ENCODE measurements at places on chromosomes 3 and 15.

- DNase-seq, result no peak
Measured at GRCh38 chr15:47523681-47524475, 193.4 kb upstream of the SEMA6D start.

DNA sequence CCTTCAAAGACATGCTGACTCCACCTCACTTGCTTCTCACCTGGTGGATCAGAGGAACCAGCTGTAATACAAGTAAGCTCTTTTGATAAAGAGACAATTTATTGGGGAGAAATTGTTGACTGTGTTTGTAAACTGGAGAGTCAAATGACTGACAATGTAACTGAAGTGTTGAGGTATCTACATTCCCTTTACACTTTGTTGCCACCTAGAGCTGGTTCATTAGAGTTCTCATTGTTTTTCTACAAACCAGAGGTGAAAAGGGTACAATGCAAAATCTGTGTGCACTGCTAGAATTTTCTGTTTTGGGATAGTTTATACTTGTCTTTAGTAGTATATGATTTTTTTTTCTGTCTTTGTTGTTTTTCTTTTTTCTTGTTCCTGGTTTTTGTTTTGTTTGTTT lies 8.7 kb upstream of the LRRC58 start:
- DNase-seq, result no peak

DNA sequence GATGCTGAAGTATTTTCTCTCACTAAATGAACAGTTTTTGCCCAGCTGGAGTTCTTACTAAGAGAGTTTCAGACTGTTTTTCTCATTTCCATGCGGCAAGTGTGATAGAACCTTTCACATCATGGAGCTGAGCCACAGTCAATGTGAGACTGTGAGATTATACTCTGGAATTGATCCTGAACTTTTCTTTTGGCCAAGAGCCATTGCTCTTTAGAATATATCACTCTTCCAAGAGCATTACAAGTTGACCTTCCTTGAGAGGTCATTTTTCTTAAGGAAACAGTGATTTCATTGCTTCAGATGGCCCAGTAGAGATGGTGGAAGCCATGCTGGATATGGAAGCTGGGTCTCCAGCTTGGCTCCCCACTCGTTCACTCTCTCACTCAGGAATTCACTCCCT lies 212.9 kb upstream of the UMPS start:
- DNase-seq, result no peak

- no peak for DNase-seq
Measured at GRCh38 chr15:29083858-29084257, 185.8 kb downstream of the NSMCE3 start.

DNA sequence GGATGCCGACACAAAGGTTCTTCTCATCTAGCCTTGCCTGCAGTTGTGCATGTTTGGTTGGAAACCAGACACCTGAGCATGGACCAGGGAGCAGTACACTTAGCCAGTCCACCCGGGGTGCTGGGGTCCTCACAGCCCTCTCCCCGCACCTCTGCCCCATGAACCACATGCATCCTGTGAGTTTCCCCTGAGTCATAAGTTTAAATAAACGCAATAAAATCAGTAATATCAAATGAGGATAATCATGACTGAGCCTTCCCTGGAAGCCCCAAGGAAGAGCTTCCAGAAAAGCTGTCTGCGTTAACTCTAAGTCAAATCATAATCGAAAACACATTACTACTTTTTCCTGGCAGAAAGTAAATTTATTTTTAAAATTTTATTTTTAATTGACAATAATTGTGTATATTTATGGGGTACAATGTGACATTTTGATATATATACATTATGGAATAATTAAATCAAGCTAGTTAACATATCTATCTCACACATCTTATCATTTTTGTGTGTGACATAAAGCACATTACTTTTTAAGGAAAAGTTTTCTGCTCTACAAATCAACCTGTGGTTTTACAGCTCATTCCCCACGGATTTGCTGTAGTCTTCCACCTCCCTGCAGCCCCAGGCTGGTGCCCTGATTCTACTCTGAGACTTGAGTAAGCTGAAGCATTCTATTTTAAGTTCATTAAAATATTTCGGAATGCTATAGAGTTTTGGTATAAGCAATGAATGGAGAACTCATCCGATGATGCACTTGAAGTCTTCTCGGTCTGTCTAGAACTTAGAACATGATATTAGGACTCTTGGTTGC lies 166.0 kb upstream of the EIF1B start:
- DNase-seq, result peak; percentile 4

GRCh38 chr3:135141672-135142071 lies 346.6 kb downstream of the EPHB1 start:
- DNase-seq, result no peak

GRCh38 chr15:41827290-41827879 lies 507 bp upstream of the JMJD7 start:
- DNase-seq, result no peak

DNA sequence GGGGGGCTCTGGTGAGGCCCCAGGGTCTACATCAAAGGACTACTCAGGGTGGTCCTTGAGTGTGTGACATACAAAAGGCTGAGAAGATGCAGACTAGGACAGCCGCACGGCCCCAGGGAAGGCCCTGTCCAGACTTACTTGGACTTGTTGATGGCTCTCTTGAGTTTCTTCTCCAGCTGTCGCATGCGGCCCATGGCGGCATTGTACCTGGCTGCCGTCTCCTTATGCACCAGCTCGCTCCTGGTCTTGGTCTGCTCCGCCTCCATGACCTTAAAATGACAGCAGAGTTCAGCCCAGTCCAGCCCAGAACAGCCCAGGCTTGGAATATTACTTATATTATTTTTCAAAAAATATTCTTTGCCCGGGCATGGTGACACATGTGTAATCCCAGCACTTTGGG lies 56.0 kb downstream of the CAPN7 start:
- DNase-seq, result no peak

GRCh38 chr15:56906766-56907165 lies 11.7 kb upstream of the TCF12 start:
- DNase-seq, result no peak

- DNase-seq, result no peak
Measured at GRCh38 chr3:4394048-4394447, 73.0 kb downstream of the SUMF1 start.

DNA sequence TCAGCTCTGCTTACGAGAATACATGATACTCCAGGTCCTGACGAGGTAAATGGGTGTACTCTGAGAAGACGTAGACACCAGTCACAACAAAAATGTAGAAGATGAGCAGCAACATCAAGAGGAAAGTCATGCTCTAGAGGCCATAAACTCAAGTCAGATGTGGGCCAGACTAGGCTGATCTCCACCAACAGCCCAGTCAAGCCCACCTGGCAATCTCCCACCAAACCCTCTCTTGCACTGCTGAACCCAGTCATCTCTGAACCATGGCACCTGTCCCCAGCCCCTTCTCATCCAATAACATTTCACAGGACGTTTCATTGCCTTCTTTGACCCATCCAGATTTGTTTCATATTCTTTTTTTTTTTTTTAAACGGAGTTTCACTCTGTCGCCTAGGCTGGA lies 10.8 kb upstream of the PDIA3 start:
- DNase-seq, result no peak

GRCh38 chr3:180409170-180409569 lies 192.8 kb upstream of the TTC14 start:
- no peak for DNase-seq

- DNase-seq, result no peak
Measured at GRCh38 chr15:63197626-63198025, 8.2 kb downstream of the RAB8B start.

DNA sequence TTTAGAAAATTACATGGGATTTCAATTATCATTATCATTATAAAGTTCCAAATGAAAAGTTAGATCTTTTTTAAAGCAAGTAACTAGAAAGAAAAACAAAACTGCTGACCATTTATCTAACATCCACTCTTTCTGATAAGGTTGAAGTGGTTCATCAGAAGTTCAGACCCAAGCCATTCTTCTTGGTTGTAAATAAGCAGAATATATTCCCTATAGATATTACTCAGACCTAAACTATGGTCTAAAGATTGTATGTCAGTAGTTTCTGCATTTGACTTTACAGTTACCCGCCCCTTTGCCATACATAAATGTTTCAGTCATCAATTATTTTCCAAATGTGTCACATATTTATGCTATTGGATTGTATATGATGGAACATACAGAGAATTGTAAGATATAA lies 136.7 kb downstream of the PLOD2 start:
- DNase-seq, result no peak

DNA sequence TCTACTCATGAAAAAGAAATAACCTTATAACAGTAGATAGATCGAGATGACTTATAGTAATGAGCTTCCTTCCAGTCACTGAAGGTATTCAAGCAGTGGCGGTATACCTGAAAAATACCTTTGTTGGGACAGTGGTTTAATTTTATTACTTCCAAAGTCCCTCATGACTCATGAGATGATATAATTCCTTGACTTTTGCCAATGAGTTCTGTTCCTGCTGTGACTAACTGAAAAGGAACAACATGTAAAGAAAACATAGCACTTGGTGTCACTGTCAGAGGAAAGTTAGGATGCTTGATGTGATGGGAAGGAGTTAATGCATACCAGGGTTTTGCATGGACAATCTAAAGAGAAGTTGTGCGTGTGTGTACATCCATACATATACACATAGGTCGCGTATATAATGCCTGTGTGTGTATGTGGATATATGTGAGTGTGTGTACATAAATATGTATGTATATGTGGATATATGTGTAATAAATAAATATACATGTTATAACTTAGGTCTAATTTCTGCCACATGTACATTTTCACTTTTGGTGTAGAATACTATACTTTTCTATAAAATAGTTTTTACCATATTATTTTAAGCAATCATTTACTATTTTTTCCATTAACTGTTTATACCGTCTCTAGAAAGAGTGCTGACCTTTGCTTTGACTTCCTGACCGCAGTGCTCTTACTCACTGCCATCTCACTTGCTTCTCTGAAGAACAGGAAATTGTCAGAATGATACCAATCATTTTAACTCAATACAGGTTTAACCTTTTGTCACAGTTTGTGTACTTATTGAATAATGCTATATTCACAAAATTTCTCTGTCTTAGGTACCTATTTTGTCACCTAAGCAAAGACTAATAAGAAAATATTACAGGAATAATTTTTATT lies 12.6 kb upstream of the PAK2 start:
- DNase-seq, result no peak

DNA sequence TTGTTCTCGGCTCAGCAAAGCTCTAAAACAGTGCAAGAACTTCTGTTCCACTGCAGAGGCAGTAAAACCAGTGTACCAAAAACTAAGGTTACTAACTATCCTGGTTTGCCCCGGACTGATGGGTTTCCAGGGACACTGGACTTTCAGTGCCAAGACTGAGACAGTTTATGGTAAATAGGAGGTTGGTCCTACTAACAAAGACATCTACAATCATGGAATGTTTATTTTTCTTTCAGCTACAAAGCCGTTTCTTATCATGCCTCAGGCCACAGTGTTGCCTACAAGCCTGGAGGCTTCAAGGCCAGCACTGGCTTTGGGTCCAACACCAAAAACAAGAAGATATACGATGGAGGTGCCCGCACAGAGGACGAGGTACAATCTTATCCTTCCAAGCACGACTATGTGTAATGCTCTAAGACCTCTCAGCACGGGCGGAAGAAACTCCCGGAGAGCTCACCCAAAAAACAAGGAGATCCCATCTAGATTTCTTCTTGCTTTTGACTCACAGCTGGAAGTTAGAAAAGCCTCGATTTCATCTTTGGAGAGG lies 20.8 kb downstream of the CLDN18 start:
- no peak for DNase-seq

DNA sequence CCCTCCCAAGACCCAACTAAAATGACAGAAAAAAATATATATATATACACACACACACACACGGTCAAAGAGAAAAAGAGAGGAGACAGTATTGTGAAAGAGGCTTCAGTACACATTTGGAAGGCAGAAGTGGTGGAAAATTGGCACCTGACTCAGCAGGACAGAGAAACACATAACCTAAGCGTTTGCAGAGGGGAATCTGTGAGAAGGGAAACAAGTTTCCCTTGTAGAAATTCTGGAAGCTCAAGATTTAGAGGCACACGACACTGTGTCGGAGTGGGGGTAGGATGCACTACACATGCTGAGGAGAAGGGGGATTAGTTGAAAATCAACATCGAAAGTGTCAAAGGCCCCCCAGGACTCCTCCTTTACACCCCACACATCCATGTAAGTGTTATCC lies 53.1 kb downstream of the PAK2 start:
- no peak for DNase-seq

GRCh38 chr3:53044371-53044710 lies 1.5 kb downstream of the SFMBT1 start:
- DNase-seq, result no peak

GRCh38 chr15:71011503-71012155 lies 103.6 kb upstream of the THSD4 start:
- DNase-seq, result peak; percentile 20

GRCh38 chr3:169128579-169128978 lies 534.9 kb downstream of the MECOM start:
- no peak for DNase-seq

GRCh38 chr15:88890495-88890894 lies 4.8 kb downstream of the HAPLN3 start:
- no peak for DNase-seq

GRCh38 chr3:28103861-28104260 lies 137.6 kb upstream of the CMC1 start:
- DNase-seq, result no peak

- DNase-seq, result peak; percentile 43
Measured at GRCh38 chr15:75531041-75531450, 48.1 kb downstream of the PTPN9 start.

DNA sequence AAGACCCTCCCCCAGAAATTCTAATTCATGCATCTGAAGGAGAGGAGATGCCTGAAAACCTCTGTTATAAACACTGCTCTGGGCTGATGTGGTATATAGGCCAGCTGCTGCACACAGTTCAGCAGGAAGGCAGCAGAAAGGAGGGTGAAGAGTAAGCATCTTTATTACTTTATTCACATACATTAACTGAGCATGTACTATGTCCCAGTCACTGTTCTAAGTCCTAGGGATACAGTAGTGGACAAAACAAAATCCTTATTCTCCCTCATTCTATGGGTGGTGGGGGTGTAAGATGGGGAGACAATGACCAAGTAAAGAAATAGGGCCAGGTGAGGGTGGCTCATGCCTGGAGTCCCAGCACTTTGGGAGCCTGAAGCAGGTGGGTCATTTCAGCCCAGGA lies 17.8 kb upstream of the CHRNB4 start:
- no peak for DNase-seq

- DNase-seq, result no peak
Measured at GRCh38 chr3:182027366-182027765, 315.6 kb downstream of the SOX2 start.

- no peak for DNase-seq
Measured at GRCh38 chr3:120749843-120750242, 7.3 kb downstream of the GTF2E1 start.

GRCh38 chr3:14563946-14564539 lies 23.9 kb upstream of the GRIP2 start:
- DNase-seq, result no peak

GRCh38 chr3:72272356-72272755 lies 487.4 kb upstream of the PROK2 start:
- DNase-seq, result no peak

DNA sequence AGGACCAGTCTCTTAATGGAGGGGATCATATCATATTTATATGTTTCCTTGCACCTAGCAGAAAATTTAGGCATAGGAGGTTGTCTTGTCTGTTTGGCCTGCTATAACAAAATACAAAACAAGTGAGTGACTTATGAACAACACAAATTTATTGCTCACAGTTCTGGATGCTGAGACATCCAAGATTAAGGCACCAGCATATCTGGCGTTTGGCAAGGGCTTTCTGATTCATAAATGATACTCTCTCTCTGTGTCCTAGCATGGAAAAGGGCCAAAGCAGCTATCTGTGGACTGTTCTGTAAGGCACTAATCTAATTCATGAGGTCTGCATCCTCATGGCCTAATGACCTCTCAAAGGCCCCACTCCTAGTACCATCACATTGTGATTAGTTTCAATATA lies 683.0 kb downstream of the NR2F2 start:
- no peak for DNase-seq

Measured in GM04504 (cell line).